Vagina (tissue), 2 donors: ENCODE measurements at places on chromosomes 11 and 22. TPM values are rescaled to one million over a fixed set of nuclear protein-coding genes. Genes with fewer than 3 reads are reported as not detected.

DNA sequence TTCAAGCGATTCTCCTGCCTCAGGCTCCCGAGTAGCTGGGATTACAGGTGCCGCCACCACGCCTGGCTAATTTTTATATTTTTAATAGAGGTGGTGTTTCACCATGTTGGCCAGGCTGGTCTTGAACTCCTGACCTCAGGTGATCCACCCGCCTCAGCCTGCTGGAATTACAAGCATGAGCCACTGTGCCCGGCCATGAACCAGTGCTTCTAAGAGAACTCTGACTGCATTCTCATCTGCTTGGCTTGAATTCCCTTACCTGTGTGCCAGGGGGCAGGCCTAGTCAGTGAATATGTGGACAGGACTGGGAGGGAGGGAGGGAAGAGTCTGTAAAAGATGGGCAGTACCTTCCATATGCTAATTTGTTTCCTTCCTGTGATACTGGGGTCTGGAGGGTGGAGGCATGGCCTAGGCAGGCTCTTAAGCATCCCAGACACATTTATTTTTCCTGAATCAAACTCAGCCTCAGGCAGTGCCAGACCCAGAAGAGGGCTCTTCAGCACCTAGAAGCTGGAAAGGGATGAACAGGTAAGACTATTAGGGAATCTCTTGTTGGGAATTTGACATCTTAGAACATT is 6.6 kb downstream of the RPS25 start:
- DNase-seq, result no peak

- no peak for DNase-seq
Measured at GRCh38 chr11:77054084-77054483, 12.7 kb upstream of the CAPN5 start.

The OR52A5 gene
- total RNA-seq, result not detected

DNA sequence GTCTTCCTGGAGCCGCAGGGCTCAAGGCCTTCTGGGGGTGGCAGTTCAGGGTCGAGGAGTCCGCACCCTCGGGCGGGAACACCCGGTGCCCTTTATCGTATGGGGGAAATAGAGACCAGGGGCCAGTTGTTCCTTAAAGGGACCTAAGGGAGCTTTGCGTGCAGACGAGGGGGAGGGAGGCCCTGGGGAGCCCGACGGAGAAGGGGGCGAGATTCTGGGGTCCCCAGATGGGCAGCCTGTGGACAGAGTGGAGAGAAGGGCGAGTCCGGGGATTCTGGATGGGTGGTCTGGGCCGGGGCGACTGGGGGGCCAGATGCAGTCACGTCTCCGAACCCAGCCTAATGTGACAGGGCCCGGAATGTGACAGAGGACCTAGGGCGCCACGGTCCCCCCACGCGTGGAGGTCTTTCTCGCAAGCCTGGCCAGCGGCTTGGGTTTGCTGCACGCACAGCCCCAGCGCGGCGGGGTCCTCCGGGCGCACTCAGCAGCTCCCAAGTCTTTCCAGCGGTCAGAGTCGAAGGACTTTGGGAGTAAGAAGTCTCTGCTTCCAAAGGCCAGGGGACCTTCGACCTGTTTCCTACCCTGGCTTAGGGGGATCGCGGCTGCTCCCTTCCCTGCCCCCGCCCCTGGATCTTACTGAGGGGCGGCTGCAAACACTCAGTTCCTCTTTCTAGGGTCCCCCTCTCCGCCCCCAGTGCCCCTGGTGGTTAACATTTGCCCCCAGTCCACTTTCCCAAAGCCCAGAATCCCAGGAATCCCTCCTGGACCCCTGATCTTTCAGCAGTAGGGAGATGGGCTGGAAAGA is 547 bp downstream of the TUBA8 start:
- DNase-seq, result no peak

The NRGN gene
- 0.98 TPM for total RNA-seq

The MISFA gene
- total RNA-seq, result not detected

DNA sequence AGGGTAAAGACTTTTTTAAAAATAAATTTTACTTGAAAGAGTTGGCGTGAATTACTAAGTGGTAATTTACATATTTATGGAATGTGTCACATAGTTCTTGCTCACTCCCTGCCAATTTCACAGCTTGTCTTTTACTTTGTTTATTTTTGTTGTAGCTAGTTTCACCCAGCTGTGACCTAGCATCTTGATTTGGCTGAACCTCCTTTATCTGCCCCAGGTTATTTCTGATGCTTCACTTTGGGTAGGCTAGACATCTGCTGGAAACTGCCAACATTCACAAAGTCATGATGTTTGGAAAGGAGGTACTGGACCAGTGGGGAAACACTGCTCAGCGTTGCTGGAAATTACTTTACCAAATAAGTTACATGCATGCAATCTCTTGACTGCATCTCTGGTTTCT is 1676.0 kb upstream of the RAG2 start:
- DNase-seq, result no peak

- no peak for DNase-seq
Measured at GRCh38 chr11:2196970-2197770, 25.6 kb upstream of the TH start.

The OR51E1 gene
- total RNA-seq, result 0.25 TPM

- DNase-seq, result no peak
Measured at GRCh38 chr11:102360681-102361080, 13.7 kb downstream of the BIRC2 start.

- no peak for DNase-seq
Measured at GRCh38 chr22:50506611-50507420, 686 bp downstream of the LMF2 start.
